CD4-positive, alpha-beta T cell treated with Interleukin-21 for 1 hour (primary cell): ENCODE measurements at places on chromosomes 5 and 9.

DNA sequence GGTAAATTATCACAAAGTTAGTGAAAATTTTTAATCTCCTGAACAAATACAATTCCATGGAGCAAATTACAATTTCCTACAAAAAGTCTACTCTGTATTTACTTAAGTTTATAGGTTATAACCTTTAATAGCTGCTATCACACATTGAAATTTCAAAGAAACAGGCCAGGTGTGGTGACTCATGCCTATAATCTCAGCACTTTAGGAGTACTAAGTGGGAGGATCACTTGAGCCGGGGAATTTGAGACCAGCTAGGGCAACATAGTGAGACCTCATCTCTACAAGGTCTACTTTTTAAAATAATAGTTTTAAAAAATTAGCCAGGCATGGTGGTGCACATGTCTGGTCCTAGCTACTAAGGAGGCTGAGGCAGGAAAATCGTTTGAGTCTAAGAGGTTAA, 50.3 kb downstream of the HINT1 start:
- DNase-seq, result no peak

DNA sequence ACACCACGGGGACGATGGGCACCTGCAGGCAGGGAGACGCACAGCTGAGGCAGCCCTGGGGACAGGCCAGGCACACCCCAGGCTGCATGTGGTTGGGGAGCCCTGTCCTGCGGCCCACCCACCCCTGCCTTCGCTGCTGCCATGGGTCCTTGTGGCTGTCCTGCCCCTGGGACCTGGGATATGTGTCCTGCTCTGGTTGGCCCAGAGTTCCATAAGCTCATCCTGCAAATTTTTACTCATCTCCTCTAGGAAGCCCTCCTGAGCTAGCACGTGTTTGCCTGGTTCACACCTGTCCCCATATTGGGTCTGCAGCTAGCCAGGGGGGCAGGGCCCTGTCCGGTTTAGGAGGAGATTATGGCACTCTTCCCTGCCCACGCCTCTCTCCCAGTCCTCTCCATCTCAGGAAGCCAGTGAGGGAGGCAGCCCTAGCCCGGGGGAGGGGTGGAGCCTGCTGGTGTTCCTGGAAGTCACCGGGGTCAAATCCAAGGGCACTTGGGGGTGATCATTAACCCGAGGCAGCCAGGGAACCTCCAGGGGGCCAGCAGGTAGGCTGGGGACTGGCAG, 12.2 kb downstream of the EGFL7 start:
- DNase-seq, result no peak

DNA sequence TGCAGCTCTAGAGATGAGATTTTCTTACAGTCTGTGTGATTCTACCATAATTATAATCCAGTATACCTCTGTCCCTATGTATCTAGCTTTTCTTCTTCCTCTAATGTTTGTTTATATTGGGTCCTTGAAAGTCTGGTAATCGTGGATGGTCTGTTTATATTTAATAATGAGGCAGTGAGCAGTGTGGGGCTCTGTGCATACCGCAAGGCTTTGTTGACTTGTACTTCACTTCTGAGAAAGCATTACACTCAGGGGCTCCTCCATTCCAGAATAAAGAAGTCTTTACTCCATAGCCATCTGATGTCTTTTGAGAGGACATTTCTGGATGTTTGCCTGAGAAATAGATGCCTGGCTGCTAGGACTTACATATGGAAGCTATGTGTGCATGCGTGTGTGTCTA, 4.5 kb upstream of the MPDZ start:
- no peak for DNase-seq

- no peak for DNase-seq
These were observed 319.0 kb downstream of the EBF1 start for GRCh38 chr5:158780656-158781237.

DNA sequence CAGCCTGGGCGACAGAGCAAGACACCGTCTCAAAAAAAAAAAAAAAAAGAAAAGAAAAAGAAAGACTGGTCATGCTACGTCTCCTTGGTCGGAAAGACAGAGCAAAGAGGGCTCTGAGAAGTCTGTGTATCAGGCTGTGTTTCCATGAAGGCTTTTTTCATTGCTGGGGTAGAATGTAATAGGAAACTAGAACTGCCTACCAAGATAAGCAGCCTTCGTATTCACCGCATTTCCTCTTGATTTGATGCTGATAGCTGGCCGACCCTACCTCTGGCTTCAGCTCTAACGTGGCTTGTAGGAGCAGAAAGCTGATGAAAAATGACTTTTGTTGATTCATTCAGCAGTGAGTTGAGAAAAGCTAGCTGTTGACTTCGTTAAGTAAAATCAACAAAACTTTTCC, 17.4 kb downstream of the SLC1A3 start:
- DNase-seq, result no peak

DNA sequence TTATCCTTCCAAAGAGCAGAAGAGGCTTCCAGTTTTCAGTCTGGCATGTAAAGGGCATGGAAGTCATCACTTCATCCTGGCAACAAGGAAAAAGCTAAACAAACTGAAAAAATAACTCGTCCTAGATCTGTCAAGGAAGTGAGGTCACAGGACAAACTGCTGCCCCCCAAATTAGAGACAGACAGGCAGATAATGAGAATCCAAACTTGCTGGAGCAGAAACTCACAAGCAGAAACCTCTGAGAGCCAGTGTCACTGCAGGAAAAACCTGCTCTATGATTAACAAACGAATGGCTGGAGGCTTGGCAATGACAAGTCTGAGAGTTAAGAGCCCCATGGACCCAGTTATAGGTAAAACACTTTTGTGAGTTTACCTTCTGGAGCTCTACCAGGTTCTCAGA, 18.9 kb upstream of the MLANA start:
- no peak for DNase-seq

DNA sequence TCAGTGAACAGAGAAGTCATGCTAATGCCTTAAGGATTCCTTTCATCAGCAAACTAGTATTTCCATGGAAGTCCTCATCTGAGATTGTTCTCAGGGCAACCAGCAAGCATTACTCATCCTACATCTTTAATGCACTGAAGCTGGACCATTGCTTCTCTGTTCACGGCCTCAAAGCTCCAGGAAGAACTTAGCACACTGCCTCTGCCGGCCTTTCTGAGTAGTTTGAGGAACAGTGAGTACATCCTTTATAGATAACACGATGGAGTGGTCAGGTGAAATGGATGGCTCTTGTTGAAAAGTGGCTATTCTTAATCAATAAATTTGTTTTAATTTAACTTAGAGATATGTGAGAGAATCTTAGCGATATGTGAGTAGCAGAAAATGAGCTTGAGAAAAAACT, 35.8 kb downstream of the MEGF10 start:
- DNase-seq, result no peak

DNA sequence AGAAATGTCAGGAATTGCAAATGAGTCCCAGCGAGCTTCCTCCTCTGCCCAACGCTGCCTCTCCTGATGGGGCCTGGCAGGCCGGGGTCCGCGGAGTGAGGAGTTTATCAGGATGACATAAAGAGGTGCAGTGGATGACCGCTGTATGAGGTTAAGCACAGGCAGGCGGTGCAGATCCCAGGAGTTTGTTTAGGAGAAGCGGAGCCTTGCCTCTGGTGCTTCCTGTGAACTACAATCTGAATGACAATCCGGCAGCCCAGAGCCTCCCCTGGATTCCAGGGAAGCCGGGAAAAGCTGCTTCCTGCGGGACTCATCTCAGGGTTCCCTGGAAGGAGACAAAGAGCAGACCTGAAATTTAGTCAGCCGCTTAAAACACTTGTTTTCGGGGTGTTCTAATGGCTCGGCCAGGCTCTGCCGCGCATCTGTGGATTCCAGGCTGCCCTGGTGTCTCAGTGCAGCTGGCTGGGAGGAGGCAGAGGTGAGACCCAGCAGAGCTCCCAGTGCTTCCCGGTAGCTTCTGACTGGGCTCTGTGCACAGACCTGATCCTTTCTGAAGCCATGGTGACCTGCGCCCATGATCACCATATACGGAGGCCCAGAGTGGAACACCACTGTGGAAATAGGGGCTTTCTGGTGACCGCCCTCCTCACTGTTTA, 69.8 kb upstream of the IRX4 start:
- DNase-seq, result no peak

- DNase-seq, result no peak
These were observed 170.8 kb downstream of the MACROH2A1 start for GRCh38 chr5:135228222-135228621.

DNA sequence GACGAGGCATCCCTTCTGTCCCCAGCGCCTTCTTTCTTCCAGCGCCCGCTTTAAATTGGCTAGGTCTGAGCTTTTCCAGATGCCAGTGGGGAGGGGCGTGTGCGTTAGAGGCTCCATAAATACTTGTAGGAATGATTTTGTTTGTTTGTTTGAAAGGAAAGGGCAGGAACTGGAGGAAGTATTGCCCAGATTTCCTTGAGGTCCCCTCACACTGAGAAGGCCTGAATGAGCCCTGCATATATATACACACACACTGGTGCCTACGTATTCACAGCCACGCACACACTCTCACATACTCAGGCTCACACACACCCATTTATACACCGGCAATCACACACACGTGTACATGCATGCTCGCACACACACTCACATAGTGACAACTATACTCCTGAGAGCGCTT, 1.0 kb upstream of the SLIT3 start:
- no peak for DNase-seq

DNA sequence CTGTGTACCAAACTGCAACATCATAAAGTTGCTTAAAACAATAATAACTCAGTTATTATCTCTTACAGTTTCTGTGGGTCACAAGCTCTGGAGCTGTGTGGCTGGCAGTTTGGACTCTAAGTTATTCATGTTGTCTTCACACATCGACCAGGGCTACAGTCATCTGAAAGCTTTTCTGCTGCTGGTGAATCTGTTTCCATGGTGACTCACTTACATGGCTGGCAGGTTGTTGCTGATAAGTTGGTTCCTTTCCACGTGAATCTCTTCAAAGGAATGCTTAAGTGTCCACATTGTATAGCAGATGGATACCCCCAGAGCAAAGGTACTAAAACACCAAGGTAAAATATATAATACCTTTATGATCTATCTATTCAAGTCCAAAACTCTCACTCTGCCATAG, 44.8 kb upstream of the CYLC2 start:
- no peak for DNase-seq

GRCh38 chr5:20224966-20225365, 237.0 kb upstream of the CDH18 start:
- no peak for DNase-seq

- no peak for DNase-seq
These were observed 178.3 kb downstream of the KDM4C start for GRCh38 chr9:6936103-6936502.

GRCh38 chr9:31612336-31613030, 772.0 kb upstream of the ACO1 start:
- DNase-seq, result no peak

- DNase-seq, result no peak
These were observed 609.1 kb upstream of the DMAC1 start for GRCh38 chr9:8408575-8409190.

GRCh38 chr5:123371575-123372179, 51.5 kb downstream of the CEP120 start:
- peak; percentile 11 for DNase-seq

- peak; percentile 47 for DNase-seq
These were observed 137.5 kb downstream of the CPLANE1 start for GRCh38 chr5:37111426-37112382.

DNA sequence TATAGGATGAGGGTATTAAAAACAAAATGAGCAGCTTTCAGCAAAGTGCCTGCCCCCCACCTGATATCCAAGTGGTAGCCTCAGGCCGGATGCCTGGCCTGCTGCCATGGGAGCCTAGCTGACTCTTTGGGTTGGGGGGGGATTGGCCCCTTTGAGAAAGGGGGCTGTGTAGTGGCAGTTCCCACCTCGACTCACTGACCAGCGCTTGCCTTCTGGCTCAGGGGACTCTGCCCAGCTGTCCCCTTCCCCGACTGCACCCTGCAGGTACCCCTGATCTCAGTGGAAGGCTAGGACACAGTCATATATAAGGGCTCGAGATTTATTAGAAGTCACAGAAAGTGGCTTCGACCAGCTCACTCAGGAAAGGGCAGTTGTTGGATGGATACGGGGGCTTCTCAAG, 1.5 kb upstream of the NEUROG1 start:
- no peak for DNase-seq

DNA sequence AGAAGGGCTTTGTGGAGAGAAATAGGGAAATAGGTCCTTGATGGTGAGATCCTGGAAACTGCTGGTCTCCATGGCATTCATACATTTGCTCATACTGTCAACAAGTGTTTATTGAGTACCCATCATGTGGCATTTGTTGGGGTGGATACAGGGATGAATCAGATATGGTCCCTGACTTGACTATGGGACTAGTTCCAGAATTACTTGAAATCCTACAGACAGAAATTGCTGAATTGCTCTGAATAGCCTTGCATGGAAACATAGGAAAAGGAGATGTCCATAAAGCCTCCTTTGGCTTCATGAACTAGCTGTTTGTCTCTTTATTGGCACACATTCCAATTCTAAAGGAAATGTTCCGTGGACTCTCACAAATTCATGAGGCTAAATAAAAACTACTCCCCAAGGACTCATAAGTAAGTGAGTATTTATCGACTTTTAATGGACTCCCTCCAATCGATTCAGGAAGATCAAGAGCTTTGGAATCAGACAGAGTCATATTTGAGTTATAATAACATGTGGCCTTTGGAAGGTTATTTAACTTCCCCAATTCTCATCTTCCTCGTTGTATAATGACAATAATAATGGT, 122.4 kb upstream of the C6 start:
- no peak for DNase-seq

DNA sequence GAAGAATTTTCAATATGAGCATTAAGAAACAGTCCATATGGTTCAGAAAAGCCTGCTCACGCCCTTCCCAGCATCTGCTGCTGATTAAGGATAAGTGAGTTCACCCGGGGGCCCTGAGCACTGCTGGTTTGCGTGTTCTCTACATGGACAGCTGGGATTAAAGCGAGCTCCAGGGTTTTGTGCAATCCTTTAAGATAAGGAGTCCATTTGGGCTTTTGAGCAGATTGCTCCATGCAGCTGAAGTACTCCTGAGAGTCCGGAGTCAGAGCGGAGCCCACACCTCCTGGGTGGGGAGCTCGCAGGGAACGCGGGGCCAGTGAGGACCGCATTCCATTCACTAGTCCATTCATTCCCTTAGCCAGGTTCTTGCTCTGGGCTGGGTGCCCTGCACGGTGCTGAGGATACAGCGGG, 149.3 kb upstream of the COL5A1 start:
- DNase-seq, result no peak

DNA sequence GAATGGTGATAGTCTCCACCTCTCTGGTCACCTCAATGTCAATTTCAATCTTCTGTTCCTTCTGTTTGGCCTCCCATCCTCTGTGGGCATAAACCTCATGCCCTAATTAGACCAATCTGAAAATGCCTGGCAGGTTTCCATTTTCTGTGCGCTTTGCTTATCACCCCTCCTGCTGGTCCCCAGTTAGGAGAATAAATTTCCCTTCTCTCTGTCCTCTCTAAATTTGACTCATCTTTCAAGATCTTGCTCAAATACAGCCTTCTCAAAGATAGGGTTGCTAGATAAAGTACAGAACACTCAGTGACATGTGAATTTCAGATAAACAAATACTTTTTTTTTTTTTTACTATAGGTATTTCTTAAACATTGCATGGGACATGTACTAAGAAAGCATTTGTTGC, 69.4 kb upstream of the CD180 start:
- DNase-seq, result no peak

DNA sequence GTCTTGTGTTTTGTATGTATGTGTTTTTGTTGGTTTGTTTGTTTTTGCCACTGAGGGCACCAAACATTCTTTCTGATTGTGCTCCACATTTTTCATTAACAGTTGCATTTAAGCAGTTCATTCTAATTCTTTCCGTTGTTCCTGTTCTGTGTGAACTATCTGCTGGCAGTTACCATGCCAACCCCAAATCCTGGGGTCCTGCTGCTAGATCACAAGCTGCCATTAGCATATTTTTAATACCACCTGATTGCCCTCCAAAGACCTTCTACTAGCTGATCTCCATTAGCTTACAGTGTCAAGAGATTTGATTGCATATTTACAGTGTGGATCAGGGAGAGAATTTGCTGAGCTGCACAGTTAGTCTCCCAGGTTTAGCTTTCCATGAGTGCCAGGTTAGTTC, 40.6 kb upstream of the STARD4 start:
- no peak for DNase-seq
